Ascending aorta (tissue), 2 donors: ENCODE measurements at places on chromosomes 1 and 21. TPM values are rescaled to one million over a fixed set of nuclear protein-coding genes. Genes with fewer than 3 reads are reported as not detected.

RGS13 gene
- not detected for total RNA-seq

LRRC3 gene
- 2.2 TPM for total RNA-seq

NIT1 gene
- total RNA-seq, result 44.9 TPM

SMYD3 gene
- 0.32 TPM for total RNA-seq

LSM10 gene
- 9.8 TPM for total RNA-seq

SYNC gene
- total RNA-seq, result 87.3 TPM

WNT9A gene
- total RNA-seq, result 0.96 TPM

SELL gene
- total RNA-seq, result 1.9 TPM

POLR3GL gene
- total RNA-seq, result 22.9 TPM

CHIA gene
- total RNA-seq, result not detected

KCNK2 gene
- total RNA-seq, result 0.85 TPM

DNA sequence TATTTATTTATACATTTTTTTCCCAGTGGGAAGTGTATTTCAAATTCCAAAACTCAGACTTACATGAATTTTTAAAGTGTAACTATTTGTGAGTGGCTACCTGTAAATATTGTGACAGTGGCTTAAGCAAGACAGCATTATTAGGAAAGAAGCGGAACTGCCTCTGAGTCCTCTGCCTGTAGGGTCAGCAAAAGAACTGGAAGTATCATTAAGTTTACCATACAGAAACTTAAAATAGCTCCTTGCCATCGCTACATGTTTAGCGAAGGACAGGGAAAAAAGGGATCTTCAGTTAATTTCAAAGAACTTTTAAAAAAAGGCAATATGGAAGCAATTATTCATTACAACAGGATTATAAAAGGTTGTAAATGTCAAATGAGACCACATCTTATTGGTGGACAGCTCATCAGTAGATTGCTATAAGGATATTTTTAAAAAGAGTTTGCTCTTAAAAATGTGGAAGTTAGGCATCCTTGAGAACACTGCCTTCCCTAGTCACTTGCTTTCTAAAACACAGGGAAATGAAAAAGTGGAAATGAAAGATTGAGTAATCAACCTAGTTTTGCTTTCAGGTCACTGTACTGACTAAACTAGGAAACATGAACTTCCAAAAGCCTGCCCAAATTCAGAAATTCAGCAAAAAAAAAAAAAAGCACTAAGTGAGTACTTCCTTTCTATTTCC is 39.2 kb downstream of the NSL1 start:
- DNase-seq, result no peak

- no peak for DNase-seq
Measured at GRCh38 chr1:215083383-215083961, 935 bp downstream of the KCNK2 start.

DNA sequence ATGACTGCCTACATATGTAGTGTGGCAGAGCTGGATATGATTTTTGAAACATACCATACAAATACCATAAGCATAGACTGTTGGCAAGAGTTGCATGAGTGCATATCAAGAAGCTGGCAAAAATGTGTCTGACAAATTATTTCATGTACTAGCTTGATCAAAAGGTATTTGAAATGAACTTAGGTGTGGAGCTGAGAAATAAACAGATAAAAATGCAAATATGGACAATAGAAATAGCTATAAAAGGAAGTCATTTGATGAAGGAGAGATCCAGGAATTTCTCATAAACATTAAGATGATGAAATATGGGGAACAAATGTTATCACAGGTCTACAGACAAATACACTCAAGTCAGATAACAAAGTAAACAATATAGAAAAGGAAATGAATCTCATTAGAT is 609.1 kb downstream of the PTPRC start:
- DNase-seq, result no peak

DNA sequence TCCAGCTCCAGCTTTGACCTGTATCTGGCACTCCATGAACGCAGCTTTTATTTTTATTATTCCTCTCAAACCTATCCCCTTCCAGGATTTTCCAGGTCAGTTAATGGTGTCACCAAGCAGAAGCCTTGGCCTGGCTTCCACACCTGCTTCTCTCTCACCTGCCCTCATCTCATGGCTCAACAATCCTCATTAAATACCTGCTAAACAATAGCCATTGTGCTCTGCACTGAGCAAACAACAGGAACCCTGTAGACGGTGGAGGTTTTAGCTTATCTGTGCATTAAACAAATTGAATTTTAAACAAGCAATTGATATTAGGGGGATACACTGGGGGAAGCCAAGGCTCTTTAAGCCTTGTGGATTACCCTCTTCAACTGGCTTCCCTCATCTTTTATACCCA is 15.3 kb downstream of the PYCR2 start:
- DNase-seq, result no peak

GRCh38 chr1:43982808-43983207 is 3.8 kb downstream of the B4GALT2 start:
- DNase-seq, result no peak

DNA sequence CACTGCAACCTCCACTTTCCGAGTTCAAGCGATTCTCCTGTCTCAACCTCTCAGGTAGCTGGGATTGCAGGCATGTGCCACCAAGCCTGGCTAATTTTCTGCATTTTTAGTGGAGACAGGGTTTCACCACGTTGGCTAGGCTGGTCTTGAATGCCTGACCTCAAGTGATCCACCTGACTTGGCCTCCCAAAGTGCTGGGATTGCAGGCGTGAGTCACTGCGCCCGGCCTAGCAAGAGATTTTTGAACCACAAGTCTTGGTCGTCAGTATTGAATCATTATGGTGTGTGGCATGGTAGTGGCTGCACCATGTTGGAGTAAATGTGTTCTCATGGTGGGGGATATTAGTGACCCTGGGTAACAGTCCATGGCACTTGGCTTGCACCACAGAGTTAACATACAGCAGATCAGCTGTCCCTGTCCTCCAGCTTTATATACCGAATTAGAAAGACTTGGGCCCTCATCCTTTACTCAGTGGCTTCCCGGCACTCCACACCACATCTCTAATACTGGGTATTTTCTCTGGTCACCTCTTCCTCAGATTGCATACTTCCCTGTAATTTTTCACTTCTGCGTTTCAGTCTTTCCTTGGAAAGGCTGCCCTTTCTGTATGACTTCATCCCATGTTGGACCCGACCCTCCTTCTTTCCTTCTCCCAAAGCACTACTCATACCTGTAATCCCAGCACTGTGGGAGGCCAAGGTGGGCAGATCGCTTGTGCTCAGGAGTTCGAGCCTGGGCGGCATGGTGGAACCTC is 25.1 kb downstream of the AK4 start:
- DNase-seq, result no peak

DNA sequence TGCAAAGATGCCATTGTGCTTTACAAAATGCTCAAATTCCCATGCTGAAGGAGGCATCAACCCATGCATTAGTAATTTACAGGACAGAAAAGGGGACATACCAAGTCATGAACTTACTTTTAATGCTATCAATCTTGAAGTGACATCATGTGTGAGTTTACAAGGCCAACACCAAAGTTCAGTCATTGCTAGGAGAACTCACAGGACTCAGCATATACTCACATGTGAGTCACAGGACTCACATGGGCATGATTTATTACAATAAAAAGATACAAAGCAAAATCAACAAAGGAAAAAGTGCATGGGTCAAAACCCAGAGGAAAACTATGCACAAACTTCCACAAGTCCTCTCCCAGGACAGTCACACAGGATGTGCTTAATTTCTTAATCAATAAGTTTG is 1656.0 kb downstream of the MRPL39 start:
- no peak for DNase-seq

GRCh38 chr1:10196976-10197375 is 13.4 kb upstream of the KIF1B start:
- DNase-seq, result no peak

DNA sequence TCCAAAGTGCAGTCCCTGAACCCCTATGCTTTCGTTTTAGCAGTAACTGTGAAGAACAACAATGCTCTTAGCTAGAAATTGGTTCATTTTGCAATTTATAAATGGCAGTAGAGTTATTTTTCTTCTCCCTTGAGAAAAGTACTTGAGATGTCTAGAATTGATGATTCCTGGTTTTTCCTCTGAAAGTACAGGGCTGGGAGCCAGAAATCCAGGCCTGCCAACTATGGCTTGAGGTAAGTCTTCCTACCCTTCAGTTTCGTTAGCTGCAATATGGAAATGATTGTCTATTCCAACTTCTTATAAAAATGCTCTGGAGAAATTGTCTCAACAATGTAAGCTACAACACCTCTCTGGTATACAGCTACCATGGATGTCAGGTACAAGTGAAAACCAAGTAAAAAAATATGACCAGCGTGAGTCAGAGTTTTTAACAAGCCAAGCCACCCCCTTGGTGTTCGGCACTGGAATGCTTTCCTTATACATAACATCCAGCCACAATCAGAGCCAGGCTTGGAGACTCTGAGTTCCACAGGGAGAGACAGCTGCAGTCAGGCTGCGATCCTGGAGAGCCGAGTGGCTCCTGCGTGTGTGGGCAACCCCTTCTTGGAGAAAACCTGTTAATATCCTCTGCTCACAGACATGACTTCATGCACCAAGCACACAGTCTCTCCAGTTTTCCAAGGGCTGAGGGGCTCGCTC is 22.0 kb downstream of the TSPAN2 start:
- peak; percentile 78 for DNase-seq

DNA sequence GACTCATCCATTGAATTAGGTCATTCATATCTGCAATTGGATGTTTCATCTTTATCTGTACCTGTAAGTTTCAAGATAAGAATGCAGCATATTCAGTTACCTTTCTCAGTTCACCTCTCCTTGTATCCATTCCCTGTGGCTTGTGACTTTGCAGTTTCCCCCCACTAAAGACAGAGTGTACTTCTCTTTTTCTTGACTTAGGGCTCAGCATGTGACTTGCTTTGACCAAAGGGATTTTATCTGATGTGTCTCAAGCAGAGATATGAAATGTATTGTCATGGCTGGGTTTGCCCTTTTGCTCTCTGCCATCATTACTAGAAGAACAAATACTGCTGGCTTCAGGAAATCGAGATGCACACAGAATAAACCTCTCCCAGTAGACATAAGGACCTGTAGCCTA is 754.8 kb downstream of the ADGRL2 start:
- DNase-seq, result no peak

GRCh38 chr1:53369761-53370160 is 41.9 kb upstream of the LRP8 start:
- DNase-seq, result peak; percentile 30

GRCh38 chr1:183548116-183548515 is 42.1 kb downstream of the NCF2 start:
- no peak for DNase-seq

GRCh38 chr1:43402089-43402865 is 12.6 kb downstream of the SZT2 start:
- DNase-seq, result no peak

DNA sequence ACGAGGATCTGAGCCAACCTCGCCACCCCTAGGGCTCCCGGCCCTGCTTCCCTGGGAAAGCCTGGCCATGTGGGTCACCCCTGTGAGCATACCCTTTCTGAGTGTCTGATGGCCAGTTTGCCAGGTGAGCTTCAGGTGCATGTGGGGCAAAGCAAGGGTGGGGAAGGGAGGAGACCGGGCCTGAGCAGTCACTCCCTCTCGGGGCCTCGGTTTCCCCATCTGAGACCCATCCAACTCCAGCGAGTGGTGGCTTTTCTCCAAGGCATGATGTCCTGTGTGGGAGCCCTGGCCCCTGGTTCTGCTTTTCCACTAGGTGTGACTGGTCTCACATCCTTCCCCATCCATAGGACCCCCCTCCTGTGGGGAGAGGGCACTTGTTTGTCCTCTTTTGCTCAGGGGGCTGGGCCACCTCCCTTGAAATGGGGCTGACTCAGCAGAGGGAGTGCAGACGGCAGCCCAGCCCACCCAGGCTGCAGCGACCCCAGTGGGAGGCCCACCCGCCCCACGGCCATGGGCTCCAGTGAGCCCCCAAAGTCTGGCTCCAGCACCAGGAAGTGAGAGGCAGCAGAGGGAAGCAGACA is 1.7 kb upstream of the WNT9A start:
- no peak for DNase-seq

GRCh38 chr1:58929671-58930325 is 146.0 kb upstream of the JUN start:
- DNase-seq, result no peak

- no peak for DNase-seq
Measured at GRCh38 chr1:204703268-204703664, 17.7 kb upstream of the LRRN2 start.

GRCh38 chr21:25626757-25627156 is 12.3 kb upstream of the JAM2 start:
- no peak for DNase-seq

- no peak for DNase-seq
Measured at GRCh38 chr1:4603295-4604110, 50.9 kb upstream of the AJAP1 start.

DNA sequence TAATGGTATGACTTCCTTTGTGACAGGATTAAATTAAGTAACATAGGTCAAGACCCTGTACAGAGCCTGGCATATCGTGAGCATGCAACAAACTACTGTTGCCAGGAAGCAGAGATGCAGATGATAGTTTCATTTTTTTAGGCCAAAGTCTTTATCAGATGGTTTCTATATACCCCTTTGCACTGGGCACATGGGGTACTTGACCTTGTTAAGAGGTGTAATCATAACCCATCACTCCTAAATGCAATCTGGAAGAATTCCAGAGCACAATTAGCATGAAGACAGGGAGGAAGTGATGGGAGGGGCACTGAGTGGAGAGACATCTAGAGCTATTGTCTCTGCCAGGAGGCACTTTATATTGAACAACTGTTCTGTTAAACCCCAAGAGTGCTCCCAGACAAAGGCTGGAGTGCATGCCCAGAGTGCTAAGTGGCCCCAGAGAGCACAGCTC is 22.1 kb downstream of the ZBTB17 start:
- DNase-seq, result no peak

GRCh38 chr1:150464422-150464826 is 22.8 kb upstream of the TARS2 start:
- no peak for DNase-seq

GRCh38 chr1:3067301-3067670 is 1.7 kb upstream of the PRDM16 start:
- DNase-seq, result peak; percentile 64

GRCh38 chr21:44547656-44548331 is 3.5 kb downstream of the KRTAP10-2 start:
- no peak for DNase-seq

DNA sequence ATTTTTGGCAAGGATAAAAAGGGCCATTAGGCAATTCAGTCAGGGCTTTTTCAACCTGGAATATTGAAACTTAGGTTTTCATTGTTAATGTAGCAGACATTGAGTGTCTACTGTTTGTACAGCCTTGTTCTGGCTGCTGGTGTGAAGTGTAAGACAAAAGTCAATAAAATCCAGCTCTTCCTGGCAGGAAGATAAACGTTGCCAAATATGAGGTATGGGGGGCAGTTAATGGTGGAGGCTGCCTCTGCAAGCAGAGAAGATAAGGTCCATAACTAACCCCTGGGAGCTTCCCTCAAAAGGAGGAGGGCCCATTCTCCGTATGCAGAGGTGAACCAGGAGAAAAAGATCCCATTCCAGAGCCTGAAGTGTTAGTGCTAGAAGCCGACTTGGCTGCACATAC is 19.5 kb upstream of the SHE start:
- DNase-seq, result no peak
